ENCODE measurements at places on chromosomes 16 and 17.

GRCh38 chr17:45852535-45853297 is 8.0 kb downstream of the SPPL2C start:
- DNase-seq: peak; percentile 79

DNA sequence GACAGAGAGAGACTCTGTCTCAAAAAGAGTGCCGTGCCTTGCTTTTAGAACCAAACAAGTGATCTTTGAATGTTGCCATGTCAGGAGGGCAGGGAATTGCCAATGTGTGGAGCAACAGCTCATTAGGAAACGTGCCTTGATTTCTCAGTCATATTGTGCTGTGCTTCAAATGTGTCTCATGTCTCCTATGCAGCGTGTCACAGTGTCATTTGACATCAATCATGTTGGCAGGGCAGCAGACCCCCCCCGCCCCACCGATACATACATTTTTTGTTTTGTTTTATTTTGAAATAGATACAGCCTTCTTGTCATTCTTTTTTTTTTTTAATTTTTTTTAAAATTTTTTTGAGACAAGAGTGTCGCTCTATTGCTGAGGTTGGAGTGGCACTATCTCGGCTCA is 22.1 kb downstream of the MRC2 start:
- DNase-seq: no peak

DNA sequence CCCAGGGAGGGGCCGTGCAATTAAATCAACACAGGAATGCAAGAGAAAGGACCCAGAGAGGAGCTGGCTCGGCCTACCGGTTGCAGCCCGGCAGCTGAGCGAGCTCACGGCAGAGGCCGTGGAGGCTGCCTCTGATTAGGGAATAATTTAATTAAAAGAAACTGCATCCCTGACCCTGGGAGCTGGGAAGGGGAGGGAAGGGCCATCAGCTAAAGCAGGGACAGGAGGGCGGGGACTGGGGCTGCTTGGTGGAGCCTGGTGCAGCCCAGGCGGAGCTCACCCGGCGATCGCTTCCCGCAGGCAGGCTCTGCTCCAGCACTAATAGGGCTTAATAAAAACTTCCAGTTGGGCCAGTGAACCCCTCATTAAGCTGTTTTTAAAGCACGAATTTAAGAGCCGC is 43.4 kb downstream of the LMF1 start:
- no peak for DNase-seq

DNA sequence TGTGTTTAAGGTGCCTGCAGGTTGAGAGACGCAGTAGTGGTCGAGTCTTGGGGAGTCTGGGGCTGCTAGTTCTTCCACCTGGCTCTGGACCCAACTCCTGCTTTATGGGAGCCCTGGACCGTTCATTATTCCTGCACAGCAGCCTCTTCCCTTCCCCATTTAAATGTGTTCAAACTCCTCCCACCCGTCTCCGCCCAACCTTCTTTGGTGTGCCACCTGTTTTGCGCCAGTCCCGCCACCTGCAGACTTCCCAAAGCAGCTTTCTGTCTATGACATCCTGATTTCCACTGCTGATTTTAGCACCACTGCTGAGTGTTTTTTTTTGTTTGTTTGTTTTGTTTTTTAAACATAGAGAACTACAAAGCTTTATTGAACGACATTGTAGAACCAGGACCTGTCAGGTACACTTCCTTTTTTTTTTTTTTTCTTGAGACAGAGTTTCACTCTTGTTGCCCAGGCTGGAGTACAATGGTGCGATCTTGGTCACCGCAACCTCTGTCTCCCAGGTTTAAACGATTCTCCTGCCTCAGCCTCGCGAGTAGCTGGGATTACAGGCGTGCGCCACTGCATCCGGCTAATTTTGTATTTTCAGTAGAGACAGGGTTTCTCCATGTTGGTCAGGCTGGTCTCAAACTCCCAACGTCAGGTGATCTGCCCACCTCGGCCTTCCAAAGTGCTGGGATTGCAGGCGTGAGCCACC is 12.8 kb downstream of the ADORA2B start:
- no peak for DNase-seq

DNA sequence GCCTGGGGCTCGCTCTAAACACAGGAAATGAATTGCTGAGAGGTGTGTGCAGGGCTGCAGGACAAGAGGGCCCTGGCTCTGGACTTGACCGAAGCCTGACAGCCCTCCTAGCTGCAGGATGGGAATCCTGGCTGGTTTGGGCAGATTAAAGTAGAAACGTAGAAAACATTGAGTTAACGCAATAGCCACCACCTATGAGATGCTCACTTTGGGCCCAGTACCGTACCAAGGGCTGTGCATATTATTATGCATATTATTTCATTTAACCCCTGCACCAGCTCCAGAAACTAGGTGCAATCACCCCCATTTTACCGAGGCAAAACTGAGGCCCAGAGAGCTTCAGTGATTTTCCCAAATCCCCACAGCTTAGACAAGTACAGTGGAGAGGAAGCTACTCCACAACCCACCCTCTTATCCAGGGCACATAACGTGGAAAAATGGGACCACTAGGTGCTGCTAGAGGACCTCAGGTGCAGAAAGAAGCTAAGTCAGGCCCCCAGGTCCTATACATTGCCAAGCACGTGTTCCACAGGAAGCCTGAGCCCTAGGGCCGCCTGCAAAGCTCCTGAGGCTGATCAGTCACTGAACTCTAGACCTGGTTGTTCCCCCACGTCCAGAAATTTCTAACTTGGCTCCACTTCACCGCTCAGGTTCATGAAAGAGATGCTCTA is 79.2 kb downstream of the MYH11 start:
- no peak for DNase-seq

DNA sequence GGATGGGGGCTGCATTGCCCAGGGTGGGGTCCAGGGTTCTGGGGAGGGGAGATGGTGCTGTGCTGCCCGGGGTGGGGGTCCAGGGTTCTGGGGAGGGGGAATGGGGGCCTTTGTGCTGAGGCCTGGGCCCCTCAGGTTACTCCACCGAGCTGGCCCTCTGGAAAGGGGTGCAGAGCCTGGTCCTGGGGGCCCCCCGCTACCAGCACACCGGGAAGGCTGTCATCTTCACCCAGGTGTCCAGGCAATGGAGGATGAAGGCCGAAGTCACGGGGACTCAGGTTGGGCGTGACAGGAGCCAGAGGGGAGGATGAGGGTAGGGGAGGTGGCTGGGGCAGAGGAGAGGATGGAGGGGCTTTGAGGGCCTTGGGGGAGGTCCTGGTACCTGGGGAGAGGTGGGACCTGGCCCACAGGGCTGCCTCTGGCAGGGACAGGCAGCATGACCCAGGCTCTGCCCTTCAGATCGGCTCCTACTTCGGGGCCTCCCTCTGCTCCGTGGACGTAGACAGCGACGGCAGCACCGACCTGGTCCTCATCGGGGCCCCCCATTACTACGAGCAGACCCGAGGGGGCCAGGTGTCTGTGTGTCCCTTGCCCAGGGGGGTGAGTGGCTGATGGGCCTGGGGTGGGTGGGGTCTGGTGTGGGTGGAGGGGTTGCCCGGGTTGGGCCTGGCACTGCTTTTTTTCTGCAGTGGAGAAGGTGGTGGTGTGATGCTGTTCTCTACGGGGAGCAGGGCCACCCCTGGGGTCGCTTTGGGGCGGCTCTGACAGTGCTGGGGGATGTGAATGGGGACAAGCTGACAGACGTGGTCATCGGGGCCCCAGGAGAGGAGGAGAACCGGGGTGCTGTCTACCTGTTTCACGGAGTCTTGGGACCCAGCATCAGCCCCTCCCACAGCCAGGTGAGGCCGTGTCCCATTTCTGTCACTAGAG is 7.8 kb downstream of the ITGAX start:
- no peak for DNase-seq

DNA sequence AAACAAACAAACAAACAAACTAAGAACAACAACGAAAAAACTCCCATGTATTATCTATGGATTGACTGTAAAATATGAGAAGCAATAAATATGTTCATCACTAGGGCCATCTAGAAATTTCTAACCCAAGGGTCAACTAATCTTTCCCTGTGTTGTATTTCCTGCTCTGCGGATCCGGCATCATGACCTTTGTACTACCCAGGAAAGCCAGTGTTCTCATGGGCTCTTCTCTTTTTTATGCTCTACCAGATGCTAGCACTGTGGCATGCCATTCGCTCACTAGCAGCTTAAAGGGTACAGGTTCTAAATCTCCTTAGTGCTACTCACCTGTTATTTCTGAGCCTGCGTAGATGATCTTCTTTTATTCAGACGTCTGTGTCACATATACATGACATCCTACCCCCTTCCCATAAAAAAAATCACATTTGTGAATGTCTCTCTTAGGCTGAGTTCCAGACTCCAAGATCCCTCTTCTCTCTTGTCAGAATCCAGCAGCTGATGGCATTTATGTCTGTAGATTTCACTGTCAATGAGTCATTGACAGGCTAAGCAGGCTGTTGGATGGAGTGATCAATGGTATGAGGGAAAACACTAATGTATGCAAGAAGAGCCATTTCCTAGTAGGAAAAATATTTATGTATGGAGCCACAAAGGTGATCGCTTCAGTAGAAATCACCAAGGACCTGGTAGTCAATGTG is 100.0 kb downstream of the WWOX start:
- no peak for DNase-seq

- no peak for DNase-seq
These were observed 9.0 kb downstream of the KATNB1 start for GRCh38 chr16:57744642-57744903.

GRCh38 chr16:89633064-89633631 is 19.7 kb downstream of the DPEP1 start:
- DNase-seq: no peak

DNA sequence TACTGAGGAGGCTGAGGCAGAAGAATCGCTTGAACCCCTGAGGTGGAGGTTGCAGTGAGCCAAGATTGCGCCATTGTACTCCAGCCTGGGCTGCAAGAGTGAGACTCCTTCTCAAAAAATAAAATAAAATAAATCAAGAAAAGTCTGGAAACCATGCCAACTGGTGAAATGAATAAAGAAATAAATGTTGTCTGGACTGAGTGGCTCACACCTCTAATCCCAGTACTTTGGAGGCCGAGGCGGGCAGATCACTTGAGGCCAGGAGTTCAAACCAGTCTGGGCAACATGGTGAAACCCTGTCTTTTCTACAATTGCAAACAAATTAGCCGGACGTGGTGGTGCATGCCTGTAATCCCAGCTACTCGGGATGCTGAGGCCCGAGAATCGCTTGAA is 744 bp upstream of the LRRC37A3 start:
- DNase-seq: no peak

GRCh38 chr17:1635675-1636465 is 7.2 kb upstream of the SLC43A2 start:
- no peak for DNase-seq

DNA sequence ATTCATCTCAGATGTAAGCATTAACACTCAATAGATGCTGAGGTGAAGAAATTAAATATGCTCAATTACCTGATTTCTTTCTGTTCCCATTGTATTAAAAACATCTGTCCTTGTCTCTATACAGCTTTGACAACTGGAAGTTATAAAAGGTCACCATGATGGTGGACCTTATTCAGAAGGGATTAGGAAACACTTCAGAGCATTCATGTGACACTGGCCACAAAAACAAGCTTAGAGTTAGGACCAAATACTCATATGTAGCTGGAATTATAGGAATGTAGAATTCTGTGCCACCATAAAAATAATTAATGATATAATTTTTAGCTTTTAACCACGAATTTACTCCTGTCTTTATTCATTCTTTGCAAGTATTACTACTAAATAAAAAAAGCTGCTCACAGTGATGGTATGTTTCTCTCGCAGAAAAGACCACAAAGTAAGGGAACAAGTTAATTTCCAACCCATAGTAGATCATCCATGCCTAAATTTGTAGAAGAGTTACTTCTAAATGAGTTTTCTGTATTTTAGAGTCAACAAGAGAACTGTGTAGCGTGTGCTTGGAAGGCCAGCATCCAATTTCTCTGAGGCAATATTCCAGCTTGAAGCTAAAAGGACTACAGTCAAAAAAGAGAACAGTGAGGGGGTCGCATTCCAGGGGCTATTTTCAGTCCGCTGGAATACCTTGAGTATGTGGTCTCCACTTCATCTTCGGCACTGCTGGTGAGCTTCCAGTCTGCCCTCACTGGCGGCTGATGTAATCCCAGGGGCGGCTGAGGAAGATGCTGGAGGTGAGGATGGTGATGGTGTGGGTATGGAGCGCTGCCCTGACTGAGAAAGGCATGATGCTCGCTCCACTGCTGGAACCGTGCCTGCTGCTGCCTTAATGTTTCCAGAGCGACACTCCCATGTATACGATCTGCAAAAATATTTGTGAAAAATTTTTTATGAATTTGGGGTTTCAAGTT is 63.7 kb downstream of the CACNG1 start:
- no peak for DNase-seq

DNA sequence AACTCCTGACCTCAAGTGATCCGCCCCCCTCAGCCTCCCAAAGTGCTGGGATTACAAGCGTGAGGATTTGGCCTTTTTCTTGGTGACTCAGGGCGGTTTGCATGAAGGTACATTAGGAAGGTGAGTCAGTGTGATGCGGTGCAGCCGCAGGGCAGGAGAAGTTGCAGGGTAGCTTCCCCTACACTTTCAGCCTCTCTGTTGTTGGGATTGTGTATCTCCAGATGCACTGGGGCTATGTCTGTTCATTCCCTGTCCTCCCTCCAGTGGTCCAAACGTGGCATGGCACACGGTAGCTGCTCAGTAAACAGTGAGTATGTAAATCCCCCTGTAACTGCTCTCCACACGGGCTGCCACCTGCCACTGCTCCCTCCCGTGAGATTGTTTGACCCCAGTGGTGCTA is 109.1 kb upstream of the CDC42EP4 start:
- peak; percentile 4 for DNase-seq

- DNase-seq: no peak
These were observed 2.4 kb downstream of the POLR3K start for GRCh38 chr16:50769-51591.

- DNase-seq: no peak
These were observed 48.5 kb downstream of the CDH13 start for GRCh38 chr16:82675300-82675699.

DNA sequence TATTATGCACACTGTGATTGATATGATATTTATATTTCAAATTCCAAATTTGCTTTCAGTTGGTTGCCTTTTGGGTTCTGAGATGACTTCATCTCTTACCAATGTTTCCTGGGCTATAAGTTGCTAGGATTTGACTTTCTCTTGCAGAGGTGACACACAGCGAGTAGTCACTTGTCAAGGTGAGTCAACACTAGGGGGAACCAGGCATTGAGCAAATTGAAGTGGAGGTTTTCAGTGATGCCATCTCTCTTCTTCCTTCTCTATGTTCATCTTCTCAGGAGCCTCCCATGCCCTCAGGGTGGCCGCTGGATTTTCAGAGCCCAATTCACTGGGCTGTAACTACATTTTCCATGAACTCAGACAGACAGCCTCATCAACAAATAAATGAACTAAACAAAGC is 6.0 kb upstream of the CPD start:
- no peak for DNase-seq

GRCh38 chr17:41784207-41784744 is 2.2 kb downstream of the JUP start:
- no peak for DNase-seq

DNA sequence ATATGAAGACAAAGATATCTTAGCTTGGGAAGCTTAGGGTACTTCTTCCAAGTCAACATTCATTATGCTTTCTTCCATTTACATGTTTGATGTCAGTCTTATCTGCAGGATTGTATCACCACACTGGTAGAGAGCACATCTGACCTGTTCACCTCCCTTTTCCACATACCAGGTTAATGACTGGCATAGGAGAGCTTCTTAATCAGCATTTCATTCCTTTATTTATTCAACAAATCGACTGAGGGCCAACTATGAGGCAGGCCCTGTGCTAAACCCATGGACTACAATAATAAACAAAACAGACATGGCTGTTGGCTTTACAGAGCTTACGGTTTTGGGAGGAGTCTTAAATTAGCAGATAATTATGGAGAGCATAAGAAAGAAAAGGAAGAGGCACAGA is 378.1 kb upstream of the CDH11 start:
- no peak for DNase-seq

GRCh38 chr16:84652566-84652965 is 4.3 kb downstream of the KLHL36 start:
- DNase-seq: no peak

GRCh38 chr17:30366536-30366935 is 12.2 kb upstream of the CPD start:
- no peak for DNase-seq
